ENCODE measurements at places on chromosomes 11 and 22.

GRCh38 chr22:20424568-20424931 lies 13.1 kb downstream of the SCARF2 start:
- DNase-seq = no peak

GRCh38 chr22:26360169-26360885 lies 68.7 kb upstream of the ASPHD2 start:
- DNase-seq = peak; percentile 56

DNA sequence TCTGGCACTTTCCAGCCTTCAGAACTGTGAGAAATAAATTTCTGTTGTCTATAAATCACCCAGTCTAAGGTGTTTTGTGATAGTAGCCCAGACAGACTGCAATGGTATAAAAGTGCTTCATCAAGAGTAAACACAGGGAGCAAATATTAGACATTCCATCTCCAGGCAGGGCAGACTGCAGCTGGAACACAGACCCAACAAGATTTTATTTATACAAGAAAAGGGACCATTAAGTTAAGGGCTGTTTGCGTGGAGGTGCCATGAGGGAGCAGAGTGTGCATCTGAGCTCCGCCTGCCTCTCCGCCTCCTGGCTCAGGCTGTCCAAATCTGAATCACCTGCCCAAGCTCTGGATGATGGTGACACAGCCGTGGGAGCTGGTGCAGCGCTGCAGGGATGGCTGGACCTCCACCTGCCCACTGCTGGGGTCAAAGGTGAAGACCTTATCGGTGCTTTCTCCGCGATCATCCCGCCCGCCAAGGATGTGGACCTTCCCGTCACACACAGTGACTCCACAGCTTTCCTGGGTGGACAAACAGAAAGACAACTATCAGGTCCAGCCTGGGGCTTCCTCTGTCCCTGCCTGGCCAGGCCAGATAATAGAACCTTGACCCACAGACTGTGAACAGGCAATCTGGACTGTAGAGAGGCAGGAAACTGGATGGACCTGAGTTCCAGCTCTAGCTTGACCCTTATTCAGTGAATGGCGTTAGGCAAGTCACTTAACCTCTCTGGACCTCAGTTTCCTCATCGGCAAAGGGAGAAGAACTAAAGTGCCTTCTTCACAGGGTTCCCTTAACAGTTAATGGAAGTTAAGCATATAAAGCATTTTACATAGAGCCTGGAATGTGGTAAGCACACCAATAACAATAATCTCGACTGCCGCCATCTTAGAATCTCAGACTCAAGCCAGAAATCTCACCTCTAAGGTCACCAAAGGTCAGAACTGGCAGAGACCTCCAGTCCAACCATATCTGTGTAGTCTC lies 10.5 kb downstream of the KLHL35 start:
- no peak for DNase-seq

- DNase-seq = no peak
Observed at GRCh38 chr11:134070342-134070845, 1.5 kb downstream of the JAM3 start.

DNA sequence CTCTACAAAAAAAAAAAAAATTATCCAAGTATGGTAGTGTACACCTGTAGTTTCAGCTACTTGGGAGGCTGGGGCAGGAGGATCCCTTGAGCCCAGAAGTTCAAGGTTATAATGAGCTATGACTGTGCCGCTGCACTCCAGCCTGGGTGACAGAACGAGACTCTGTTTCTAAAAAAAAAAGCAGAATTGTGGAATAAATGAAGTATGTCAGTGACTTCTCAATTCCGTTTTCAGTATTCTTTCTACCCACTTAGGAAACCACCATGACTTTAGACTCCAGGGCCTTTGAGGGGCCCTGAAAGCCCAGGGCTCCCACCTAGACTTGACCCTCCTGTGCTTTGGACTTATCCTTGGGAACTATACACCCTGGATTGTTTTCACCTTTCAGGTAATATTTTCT lies 6.5 kb upstream of the NUP160 start:
- DNase-seq = no peak

DNA sequence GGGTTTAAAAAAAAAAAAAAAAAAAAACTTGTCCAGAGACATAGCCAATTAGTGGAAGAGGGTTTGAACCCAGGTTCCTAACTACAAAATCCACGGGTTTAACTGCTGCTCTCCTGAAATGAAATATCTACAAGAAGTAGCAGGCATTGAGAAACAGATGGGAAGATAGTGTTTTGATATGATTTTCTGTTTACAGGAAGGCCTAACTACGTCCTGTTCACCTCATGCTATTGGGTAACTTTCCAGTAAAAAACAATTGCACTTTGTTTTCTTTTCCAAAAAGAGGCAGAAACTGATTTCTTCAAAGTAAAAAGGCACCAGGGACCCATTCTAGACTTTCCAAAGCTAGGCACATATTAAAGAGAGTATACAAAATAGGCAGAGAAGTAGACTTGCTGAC lies 5.9 kb upstream of the C11orf91 start:
- DNase-seq = no peak

DNA sequence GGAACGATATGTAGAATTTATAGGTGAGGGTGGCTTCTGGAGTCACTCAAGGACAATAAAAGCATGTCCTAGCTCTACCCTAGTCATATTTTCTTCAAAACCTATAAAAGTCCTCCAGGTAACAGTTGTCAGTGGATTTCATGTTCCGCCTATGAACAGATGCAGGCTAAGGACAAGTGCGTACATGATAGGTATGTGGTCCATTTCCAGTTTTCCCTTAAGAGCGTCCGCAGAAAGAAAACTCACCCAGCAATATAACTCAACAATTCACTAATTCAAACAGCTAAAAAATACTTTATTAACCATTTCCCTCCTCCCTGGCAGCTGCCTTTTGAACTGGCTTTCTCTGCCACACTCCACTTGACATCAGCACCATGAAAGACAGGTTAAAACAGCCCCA lies 50.2 kb upstream of the CCDC34 start:
- DNase-seq = no peak
